ENCODE measurements at places on chromosomes 13 and 19. TPM values are rescaled to one million over a fixed set of nuclear protein-coding genes. Genes with fewer than 3 reads are reported as not detected.

DNA sequence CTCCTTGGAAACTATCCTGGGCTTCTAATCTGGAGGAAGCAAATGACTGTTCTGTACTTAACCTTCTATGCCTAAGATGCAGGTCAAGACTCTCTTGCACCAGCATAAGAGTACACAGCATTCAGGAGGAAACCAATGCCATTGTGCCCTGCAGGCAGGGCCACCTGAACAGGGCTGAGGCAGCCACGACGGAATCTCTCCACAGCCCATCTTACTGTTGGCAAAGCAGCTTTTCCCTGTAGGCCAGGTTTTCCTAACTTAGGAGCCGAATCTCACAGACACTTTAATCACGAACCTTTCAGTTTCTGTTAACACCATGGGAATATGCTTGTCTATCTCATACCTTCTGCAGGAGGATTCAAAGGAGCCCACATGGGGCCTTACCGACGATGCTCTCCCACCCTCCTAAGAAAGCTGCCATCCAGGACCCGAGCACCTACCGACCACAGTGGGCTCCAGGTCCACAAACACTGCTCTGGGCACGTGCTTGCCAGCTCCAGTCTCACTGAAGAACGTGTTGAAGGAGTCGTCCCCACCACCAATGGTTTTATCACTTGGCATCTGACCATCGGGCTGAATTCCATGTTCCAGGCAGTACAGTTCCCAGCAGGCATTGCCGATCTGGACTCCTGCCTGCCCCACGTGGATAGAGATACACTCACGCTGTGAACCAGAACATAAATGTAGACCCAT is 2.6 kb downstream of the TUBA3C start:
- DNase-seq: no peak

DNA sequence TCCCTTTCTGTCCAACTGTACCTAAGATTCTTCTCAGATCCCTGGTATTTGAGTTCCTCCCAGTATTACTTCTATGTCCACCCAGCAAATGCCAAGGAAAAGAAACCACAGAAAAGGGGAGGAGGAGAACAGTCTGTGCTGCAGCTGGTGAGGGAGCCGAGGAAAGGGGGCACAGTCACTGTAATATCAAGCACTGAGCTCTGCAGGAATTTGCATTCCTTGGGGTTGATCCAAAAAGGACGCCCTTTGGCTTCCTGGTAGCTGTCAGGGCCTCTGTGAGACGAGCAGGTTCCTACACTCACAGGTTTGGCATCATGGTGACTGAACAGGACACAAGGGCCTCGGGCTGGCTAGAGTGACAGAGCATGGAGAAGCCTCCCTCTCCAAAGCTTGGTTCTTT is 273.4 kb downstream of the NHLRC3 start:
- no peak for DNase-seq

Gene WDR88
- polyA plus RNA-seq: 0.19 TPM

Gene SIRT2
- polyA plus RNA-seq: 25.6 TPM

Gene FFAR2
- 0.68 TPM for polyA plus RNA-seq

Gene NALCN
- not detected for polyA plus RNA-seq

Gene ADGRE3
- not detected for polyA plus RNA-seq

All from GM12878 (cell line).